Activated CD4-positive, alpha-beta T cell treated with anti-CD3 and anti-CD28 coated beads for 36 hours (primary cell): ENCODE measurements at places on chromosomes 2 and 18. TPM values are rescaled to one million over a fixed set of nuclear protein-coding genes. Genes with fewer than 3 reads are reported as not detected.

NEU4 gene
- total RNA-seq: 0.89 TPM

MFSD6 gene
- total RNA-seq: 35.4 TPM

CCDC93 gene
- 39.5 TPM for total RNA-seq

DPY30 gene
- total RNA-seq: 78.6 TPM

ZSWIM2 gene
- total RNA-seq: not detected

SOX11 gene
- not detected for total RNA-seq

EFR3B gene
- 1.1 TPM for total RNA-seq

CASP10 gene
- total RNA-seq: 16.8 TPM

GREB1L gene
- not detected for total RNA-seq

ERMN gene
- total RNA-seq: 1.0 TPM

CCDC85A gene
- not detected for total RNA-seq

ZNF407 gene
- 11.4 TPM for total RNA-seq

FBXO36 gene
- total RNA-seq: 2.0 TPM

ASPRV1 gene
- 0.32 TPM for total RNA-seq

PHOSPHO2 gene
- total RNA-seq: 3.5 TPM
